ENCODE measurements at places on chromosomes 13 and 19.

DNA sequence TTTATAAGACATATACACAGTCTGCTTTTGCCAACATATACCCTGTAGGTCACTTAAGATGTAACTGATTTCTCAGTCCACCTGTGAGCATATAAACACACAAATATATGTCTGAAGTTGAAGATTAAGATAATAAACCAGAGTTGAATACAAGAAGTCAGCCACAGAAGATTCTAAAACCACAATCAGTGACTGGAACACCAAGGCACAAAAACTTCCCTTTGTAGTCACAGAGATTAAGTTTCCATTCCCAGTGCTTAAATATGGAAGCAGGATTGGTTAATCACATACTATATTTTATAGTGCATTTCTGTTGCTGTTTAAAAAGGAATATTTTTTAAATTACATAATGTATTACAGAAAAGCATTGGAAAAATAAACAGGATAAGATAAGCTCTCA, 39.9 kb downstream of the MTMR6 start:
- no peak for DNase-seq

GRCh38 chr13:31224963-31225559, 25.3 kb downstream of the B3GLCT start:
- no peak for DNase-seq

GRCh38 chr19:16161840-16162239, 11.5 kb downstream of the CIB3 start:
- DNase-seq, result no peak

DNA sequence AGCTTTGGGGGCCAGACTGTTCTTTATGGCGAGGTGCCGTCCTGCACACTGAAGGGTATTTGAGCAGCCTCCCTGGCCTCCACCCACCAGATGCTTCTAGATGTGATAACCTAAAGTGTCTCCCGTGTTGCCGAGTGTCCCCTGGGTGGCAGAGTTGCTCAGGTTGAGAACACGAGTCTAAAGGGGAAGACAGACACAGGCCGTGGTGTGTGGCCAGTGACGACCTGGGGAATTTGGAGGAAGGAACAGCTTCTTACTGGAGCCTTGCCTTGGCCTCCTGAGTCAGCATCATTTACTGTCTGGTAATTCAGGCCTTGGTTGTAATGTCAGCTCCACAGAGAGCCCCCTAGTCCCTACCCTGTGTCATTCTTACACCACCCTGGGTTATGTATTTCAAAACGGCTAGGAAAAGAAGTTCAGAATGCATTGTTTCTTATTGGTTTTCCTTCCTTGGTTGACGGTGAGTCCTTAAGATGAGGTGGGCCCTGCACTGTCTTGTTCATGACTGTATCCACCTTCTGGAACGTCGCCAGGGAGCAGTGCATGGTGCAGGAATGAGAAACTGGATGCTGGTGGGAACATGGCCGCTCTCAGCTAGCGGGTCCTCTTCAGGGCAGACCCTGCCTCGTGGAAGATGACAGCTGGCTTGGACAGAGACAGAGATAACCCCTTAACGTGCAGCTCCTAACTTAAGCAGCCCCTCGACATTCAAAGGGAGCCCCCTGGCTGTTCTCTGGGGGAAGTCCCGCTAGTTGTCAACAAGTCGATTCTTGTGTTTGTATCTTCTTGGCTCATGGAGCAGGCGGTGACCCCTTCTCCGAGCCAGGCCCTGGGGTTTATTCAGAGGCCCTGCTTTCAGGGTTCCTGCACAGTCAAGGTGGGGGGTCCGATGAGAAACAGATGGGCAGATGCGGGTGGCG, 7.2 kb downstream of the SIN3B start:
- peak; percentile 33 for DNase-seq

DNA sequence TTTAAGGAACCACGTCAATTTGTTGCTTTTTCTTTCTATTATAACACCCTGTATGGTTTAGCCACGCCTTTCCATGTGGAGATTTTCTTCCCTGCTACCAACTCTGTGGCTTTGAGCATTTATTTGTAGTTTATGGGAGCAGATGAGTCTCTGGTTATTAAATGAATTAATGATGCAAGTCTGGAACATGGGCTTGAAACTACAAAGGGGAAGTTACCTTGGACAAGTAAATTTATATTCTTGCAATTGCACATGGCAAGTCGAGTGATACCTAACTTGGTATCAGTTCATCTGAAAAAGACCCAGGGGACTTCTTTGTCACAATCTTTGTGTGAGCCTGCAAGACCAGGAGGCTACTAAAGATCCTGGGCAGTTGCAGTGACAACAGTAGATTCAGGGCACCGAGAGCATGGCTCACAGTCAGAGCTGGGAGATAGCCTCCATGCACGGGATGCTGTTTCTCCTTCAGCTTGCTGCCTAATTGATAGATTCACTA, 24.4 kb downstream of the B3GLCT start:
- no peak for DNase-seq

DNA sequence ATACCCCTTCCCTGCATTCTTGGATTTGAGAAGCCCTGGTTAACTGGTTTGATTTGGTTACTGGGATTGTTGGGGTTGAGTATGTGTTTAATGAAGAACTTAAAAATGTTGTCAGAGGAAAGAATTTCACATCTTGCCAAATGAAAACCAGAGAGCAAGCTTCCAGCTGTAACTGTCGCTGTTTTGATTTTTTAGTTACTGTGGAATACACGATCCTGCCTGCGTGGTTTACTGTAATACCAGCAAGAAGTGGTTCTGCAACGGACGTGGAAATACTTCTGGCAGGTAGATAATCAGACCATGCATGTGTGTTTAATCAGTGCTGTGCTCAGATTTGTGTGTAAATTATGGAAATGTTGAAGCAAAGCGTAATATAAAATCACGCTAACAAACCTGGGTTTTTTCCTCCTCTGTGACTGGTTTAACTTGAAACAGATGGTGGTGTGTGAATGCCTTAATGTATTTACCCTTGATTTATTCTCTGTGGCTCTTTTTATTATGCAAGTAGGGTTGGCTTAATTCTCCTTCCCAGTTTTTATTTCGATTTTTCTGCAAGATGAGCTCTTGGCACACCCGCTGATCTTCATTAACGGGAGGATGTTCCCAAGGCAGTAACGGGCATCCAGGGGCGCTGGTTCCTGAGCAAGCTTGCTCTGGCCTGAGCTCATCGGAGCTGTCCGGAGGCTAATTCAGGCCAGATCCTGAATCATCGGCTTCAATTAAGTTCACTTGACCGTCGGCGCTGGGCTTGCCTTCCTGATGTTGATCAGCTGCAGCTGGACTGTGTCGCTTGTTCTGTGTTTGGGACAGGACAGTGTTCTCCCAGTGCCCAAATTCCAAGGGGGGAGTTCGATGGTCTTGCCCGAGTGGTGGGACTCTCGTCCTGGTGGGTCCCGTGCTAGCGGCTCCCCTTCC, 16.0 kb downstream of the UPF1 start:
- no peak for DNase-seq

GRCh38 chr19:33524024-33524664, 2.6 kb upstream of the PEPD start:
- no peak for DNase-seq

DNA sequence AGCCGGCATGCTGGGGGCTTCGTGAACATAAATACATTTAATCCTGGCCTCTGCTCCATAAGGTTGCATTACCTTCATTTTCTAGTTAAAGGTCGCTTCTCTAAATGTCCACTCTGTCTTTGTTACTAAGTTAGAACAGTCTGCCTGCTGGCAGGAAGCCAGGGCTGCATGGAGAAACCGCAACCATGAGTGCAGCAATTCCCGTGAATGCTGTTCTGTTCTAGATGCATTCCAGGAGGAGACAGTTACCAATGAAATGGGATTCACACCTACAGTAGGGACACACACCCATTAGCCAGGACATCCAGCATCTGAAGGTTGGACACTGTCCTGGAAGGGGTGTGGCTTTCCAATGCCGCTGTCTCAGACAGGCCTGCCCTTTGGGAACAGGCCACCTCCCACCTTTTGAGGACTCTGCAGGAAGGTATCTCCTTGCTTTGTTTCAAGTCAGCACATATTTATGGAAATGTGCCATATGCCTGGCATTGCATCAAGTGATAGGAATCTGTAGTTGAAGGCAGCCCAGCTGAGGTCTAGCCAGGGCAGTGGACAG, 129.7 kb downstream of the SLC7A1 start:
- DNase-seq, result no peak

- DNase-seq, result no peak
Measured at GRCh38 chr19:19758164-19758563, 25.3 kb upstream of the ZNF14 start.

DNA sequence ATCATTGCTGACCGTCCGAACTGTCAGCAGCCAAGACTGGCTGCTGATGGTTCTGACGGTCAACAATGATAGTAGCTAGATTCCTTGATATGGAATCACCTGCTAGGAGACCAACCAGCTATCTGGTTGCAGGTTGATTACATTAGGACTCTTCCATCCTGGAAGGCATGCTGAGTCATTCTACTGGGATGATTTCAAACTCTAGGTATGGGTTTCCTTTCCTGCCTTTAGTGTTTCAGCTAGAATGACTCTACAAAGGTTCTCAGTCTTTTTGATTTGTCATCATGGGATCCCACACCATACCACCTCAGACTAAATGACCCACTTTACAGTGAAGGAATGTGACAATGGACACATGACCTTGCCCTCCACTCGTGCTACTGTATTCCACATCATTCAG, 138.1 kb upstream of the KL start:
- no peak for DNase-seq
